A549 treated with dexamethasone at 1 μM for 4 hours (cell line): ENCODE measurements at places on chromosomes 5 and 9. TPM values are rescaled to one million over a fixed set of nuclear protein-coding genes. Genes with fewer than 3 reads are reported as not detected.

Gene MTREX
- 31.9 to 45.5 TPM (median 42.5 TPM) in 5 replicates for total RNA-seq

Gene IFNK
- total RNA-seq = 0.13 TPM in 1 of 5 replicates, not detected in the others

Gene NUP214
- 19.4 to 28.6 TPM (median 28.1 TPM) in 5 replicates for total RNA-seq

Gene PRUNE2
- total RNA-seq = 0.02 to 0.13 TPM (median 0.10 TPM) in 4 of 5 replicates, not detected in the other

Gene BTNL3
- not detected in 5 replicates for total RNA-seq

Gene PLEKHG4B
- 1.1 to 1.5 TPM (median 1.3 TPM) in 5 replicates for total RNA-seq

Gene ST8SIA4
- 0.17 to 0.46 TPM (median 0.38 TPM) in 5 replicates for total RNA-seq

Gene PPP2R2B
- 0.08 to 0.15 TPM (median 0.12 TPM) in 4 of 5 replicates, not detected in the other for total RNA-seq

Gene CENPK
- total RNA-seq = 25.9 to 31.7 TPM (median 28.4 TPM) in 5 replicates

Gene SCGB3A2
- total RNA-seq = not detected in 5 replicates

Gene SLC36A2
- not detected in 5 replicates for total RNA-seq
